ENCODE measurements at places on chromosomes 6 and 20. TPM values are rescaled to one million over a fixed set of nuclear protein-coding genes. Genes with fewer than 3 reads are reported as not detected.

GRCh38 chr6:17904491-17905120 is 82.8 kb downstream of the KIF13A start:
- no peak for DNase-seq

DNA sequence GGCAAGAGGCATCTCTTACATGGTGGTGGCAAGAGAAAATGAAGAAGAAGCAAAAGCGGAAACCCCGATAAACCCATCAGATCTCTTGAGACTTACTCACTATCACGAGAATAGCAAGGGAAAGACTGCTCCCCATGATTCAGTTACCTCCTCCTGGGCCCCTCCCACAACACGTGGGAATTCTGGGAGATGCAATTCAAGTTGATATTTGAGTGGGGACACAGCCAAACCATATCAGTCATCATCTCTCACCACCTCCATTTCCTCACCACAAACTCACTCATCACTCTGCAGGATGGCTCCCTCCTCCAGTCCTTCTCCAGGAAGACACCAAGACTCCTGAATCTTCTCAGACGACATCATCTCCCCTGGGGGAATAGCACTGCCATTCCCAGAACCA is 25.8 kb upstream of the SLC16A10 start:
- DNase-seq, result no peak

TNXB gene
- total RNA-seq, result 36.9 TPM

ME1 gene
- 2.6 TPM for total RNA-seq

- no peak for DNase-seq
These were observed 939 bp downstream of the DTNBP1 start for GRCh38 chr6:15661853-15662325.

DDX43 gene
- 1.6 TPM for total RNA-seq

- no peak for DNase-seq
These were observed 317.1 kb downstream of the ESR1 start for GRCh38 chr6:152124429-152125074.

GRCh38 chr6:24356310-24356973 is 1.4 kb downstream of the DCDC2 start:
- DNase-seq, result no peak
